ENCODE measurements at places on chromosomes 5 and 9. TPM values are rescaled to one million over a fixed set of nuclear protein-coding genes. Genes with fewer than 3 reads are reported as not detected.

The ARL14EPL gene
- not detected for total RNA-seq

The SLC1A1 gene
- 2.1 TPM for total RNA-seq

DNA sequence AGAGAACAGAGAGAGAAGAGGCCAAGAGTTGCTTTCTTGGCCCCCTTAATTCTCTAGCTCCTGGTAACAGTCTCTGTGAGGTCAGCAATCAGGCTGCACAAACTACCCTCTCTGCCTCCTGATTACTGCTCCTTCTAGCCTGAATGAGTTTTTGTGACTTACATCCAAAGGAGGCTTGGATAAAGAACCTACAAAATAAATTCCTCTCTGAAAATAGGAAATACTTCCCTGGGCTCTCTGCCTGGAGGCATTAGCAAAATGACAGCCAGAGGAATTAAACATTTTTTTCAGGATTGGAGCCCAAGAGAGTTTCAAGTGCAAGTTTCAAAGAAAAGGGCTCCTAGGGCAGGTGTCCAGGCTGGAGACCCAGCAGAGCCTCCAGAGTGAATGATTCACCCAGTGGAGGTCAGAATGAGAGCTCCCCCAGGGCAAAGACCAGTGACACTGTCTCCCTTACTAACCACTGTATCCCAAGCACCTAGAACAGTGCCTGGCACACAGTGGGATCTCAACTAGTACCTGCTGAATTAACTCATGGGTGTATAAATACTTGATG is 162.5 kb downstream of the SPOCK1 start:
- H3K4me3 ChIP-seq, result no peak overlapping the region
- no peak overlapping the region for H3K27ac ChIP-seq
- H3K36me3 ChIP-seq, result no peaks in the 10 kb centered on the region
- no peaks in the 10 kb centered on the region for H3K4me1 ChIP-seq
- H3K27me3 ChIP-seq, result no peaks in the 10 kb centered on the region
- DNase-seq, result no peak

DNA sequence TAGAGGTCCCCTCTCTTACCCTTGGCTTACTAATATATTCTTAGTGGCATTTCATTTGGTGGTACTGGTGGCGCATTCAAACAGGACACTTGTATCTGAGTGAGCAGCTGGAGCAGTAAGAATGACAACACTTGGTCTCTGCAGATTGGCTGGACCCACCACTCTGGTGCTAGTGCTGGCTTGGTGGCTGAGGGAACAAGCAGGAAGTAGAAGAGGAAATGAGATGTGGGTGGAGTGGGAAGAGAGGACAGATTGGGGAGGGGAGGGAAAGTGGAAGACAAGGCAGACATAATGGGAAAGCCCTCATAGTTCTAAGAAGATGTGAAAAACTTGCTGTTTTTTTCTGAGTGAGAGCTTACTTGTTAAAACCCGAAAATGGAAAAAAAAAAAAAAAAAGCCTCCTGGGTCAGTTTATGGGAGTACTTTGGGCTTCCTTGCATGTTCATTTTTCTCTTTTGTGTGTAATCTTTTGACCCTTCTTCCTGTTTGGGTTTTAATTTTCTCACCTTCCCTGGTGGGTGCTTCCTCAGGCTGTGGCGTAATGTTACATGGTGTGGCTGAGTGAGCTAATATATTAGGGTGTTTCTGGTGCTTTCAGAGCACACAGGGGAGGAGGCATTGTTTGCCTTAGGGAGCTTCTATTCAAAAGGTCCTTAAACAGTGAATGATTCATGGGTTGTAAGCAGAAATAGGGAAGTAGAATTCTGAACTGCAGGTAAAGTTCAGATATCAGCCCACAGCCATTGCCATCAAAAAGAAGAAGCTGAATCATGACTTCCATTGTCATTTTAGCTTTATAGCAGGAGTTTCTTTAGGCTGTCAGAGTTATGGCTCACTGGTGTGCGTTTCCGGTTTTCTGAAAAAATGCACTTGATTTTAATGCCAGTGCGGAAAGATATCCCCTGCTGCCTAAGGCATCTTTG is 52.3 kb downstream of the TLE4 start:
- DNase-seq, result no peak
- H3K4me3 ChIP-seq, result no peak overlapping the region
- H3K27me3 ChIP-seq, result no peaks in the 10 kb centered on the region

DNA sequence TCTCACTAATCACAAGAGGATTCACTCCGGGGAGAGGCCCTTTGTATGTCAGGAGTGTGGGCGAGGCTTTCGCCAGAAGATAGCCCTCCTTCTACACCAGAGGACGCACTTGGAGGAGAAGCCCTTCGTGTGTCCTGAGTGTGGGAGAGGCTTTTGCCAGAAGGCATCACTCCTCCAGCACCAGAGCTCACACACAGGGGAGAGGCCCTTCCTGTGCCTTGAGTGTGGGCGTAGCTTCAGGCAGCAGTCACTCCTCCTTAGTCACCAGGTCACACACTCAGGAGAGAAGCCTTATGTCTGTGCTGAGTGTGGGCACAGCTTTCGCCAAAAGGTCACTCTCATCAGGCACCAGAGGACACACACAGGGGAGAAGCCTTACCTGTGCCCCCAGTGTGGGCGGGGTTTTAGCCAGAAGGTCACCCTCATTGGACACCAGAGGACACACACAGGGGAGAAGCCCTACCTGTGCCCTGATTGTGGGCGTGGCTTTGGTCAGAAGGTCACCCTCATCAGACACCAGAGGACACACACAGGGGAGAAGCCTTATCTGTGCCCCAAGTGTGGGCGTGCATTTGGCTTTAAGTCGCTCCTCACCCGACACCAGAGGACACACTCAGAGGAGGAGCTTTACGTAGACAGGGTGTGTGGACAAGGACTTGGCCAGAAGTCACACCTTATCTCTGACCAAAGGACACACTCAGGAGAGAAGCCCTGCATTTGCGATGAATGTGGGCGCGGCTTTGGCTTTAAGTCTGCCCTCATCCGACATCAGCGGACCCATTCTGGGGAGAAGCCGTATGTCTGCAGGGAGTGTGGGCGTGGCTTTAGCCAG is 27.8 kb downstream of the NUTM2F start:
- H3K27me3 ChIP-seq, result no peaks in the 10 kb centered on the region
- H3K4me1 ChIP-seq, result no peaks in the 10 kb centered on the region
- H3K27ac ChIP-seq, result no peak overlapping the region
- H3K4me3 ChIP-seq, result no peak overlapping the region
- no peak for DNase-seq

The MYOT gene
- 33.6 TPM for total RNA-seq

DNA sequence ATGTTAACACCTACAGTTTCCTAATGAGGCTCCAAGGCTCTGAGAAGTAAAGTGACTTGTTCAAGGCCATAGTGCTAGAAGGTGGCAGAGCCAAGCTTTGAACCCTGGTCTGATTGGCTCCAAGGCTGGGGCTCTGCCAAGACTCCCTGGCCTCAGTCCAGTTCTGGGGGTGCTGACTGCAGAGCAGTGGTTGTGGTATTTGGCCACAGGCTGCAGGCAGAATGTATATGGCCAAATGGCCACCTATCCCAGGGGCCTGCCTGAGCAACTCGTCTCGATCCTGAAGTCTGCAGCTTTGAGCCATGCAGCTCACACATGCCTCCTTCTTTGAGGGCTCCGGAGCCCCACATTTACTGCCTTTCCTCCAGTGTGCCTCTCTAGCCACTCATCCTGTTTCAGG is 9.7 kb upstream of the NEK6 start:
- H3K4me3 ChIP-seq, result no peak overlapping the region
- no peak for DNase-seq
- no peaks in the 10 kb centered on the region for H3K4me1 ChIP-seq

DNA sequence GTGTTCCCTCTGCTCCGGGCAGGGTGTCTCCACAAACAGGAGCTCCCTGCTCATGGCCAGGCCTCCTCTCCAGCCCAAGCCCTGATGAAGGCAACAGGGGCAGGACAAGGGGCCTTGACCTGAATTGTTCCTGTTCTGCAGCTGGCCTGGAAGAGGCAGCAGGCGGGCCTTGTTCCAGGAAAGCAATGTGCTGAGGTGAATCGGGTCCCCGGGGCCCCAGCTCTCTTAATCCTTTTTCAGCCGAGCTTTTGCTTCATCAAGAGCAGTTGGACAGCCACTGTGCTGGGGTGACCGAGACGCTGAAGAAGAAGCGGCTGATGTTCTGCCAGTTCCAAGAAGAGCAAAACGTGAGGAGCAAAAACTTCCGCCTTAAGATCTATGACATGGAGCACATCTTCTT is 41.4 kb downstream of the CCDC180 start:
- H3K4me1 ChIP-seq, result no peaks in the 10 kb centered on the region
- no peak overlapping the region for H3K27ac ChIP-seq
- peaks cover 10% of the 10 kb centered on the region for H3K36me3 ChIP-seq
- no peak overlapping the region for H3K4me3 ChIP-seq
- DNase-seq, result no peak

The ENG gene
- 85.9 TPM for total RNA-seq

GRCh38 chr5:5492087-5492933 is 69.8 kb downstream of the ICE1 start:
- H3K4me3 ChIP-seq, result no peak overlapping the region
- no peak for DNase-seq
- H3K27me3 ChIP-seq, result no peaks in the 10 kb centered on the region
- H3K4me1 ChIP-seq, result peaks cover 29% of the 10 kb centered on the region

The CSF2 gene
- not detected for total RNA-seq

The MEGF10 gene
- 2.9 TPM for total RNA-seq

GRCh38 chr9:15426019-15426418 is 3.3 kb downstream of the SNAPC3 start:
- DNase-seq, result no peak
- no peak overlapping the region for H3K27ac ChIP-seq
- peaks cover 20% of the 10 kb centered on the region for H3K36me3 ChIP-seq
- H3K27me3 ChIP-seq, result no peaks in the 10 kb centered on the region

GRCh38 chr9:24436761-24437160 is 108.9 kb downstream of the IZUMO3 start:
- H3K27ac ChIP-seq, result no peak overlapping the region
- no peaks in the 10 kb centered on the region for H3K27me3 ChIP-seq
- no peak overlapping the region for H3K4me3 ChIP-seq
- no peak for DNase-seq

The FAM169A gene
- 0.80 TPM for total RNA-seq

The SLC9A3 gene
- total RNA-seq, result 2.3 TPM

DNA sequence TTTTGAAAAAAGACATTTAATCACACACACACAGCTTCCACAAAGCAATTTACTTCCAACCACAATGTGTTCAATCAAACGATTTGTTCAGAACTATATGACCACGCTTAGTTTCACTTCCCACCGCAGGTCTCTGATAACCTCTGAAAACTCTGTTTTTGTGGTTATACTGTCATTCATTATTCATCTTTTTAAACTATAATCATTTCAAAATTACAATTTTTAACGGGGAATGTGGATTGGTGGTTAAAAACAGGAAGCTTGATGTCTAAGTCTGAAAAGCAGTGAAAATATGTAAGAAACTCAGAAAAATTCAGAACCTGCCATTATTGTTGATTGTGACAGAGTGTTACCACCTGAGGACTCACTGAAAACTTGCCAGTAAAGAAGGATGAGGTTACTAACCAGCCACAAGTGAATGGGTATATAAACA is 12.7 kb upstream of the TMEM174 start:
- no peak for DNase-seq
- H3K4me3 ChIP-seq, result no peak overlapping the region
- H3K4me1 ChIP-seq, result no peaks in the 10 kb centered on the region
- no peaks in the 10 kb centered on the region for H3K27me3 ChIP-seq
- no peak overlapping the region for H3K27ac ChIP-seq

DNA sequence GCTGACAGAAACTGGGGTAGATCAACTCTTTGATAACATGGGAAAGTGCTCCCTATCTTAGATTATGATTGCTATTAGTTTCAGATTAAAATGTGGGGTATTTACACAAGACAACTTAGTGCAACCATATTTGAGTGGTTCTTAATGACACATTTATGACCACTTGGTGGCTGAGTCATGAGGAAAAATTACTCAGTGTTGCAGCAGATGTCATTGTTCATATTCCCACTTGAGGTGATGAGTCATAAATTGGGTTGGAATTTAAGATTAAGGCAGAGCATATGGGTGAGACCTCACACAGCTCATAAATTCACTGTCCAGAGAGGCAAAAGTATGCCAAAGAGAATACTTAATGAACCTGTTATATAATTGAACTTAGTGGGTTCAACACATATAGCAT is 408.3 kb downstream of the DMRT2 start:
- H3K4me3 ChIP-seq, result no peak overlapping the region
- no peak for DNase-seq

DNA sequence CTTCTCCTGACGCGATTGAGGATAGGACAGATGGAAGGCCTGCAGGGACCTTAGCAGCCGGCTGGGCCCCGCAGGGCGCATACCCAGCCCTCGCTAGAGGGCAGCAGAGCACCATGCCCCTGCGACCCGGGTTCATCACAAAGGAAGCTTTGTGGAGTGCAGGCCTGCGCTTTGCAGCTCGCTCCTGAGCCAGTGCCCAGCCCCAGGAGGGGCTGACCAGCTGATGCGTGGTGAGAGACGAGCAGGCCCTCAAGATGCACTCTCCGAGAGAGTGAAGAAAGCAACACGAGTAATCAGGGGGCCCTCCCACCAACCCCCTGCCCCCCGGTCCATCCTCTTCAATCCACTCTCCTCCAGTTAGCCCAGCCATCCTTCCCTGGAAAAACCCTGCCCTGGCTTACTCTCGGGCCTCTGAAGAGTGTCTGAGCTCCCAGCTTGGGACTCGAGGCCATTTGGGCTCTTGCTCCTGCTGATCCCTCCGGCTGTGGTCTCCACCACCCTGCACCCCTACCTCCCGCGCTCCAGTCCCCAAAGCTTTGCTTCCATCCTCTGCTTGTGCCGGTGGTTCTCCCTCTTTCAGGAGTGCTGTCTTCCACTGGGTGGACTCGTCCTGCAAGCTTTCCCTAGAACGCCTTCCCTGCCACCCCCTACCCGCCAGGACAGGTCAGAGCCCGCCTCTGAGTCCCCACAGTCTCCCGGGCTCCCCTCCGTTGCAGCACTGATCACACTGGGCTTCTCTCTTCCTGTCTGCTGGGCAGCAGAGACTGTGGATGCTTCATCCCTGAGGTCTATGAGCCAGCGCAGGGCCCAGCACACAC is 9.1 kb upstream of the KIF12 start:
- no peaks in the 10 kb centered on the region for H3K36me3 ChIP-seq
- no peak overlapping the region for H3K4me3 ChIP-seq
- DNase-seq, result no peak
- peaks cover 2% of the 10 kb centered on the region for H3K4me1 ChIP-seq
- H3K27me3 ChIP-seq, result no peaks in the 10 kb centered on the region
- H3K27ac ChIP-seq, result no peak overlapping the region

The IFNK gene
- total RNA-seq, result not detected

The SLC2A8 gene
- 27.0 TPM for total RNA-seq

The BRINP1 gene
- total RNA-seq, result not detected

GRCh38 chr9:26221290-26221689 is 543.0 kb upstream of the TUSC1 start:
- no peak for DNase-seq
- no peaks in the 10 kb centered on the region for H3K36me3 ChIP-seq
- no peak overlapping the region for H3K27ac ChIP-seq
- no peaks in the 10 kb centered on the region for H3K27me3 ChIP-seq
- H3K4me1 ChIP-seq, result peaks cover 11% of the 10 kb centered on the region
- no peak overlapping the region for H3K4me3 ChIP-seq

The CNTLN gene
- total RNA-seq, result 13.5 TPM

Measured in esophagus muscularis mucosa (tissue), 4 donors.